ENCODE measurements at places on chromosomes 16 and 17.

- no peak for DNase-seq
Measured at GRCh38 chr16:69474408-69474807, 50.0 kb downstream of the CYB5B start.

DNA sequence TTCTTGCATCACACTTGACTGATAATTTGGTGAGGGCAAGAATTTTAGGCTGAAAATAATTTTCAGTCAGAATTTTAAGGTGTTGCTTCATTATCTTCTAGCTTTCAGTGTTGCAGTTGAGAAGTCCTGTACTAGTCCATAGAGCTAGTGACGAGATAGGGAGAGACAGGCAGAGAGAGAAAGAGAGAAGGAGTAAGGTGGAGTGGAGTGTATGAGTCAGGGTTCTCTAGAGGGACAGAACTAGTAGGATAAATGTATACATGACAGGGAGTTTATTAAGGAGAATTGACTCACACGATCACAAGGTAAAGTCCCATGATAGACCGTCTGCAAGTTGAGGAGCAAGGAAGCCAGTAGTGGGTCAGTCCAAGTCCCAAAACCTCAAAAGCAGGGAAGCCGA, 127.2 kb downstream of the UTP18 start:
- DNase-seq = no peak

GRCh38 chr17:50290933-50291332, 16.7 kb downstream of the TMEM92 start:
- DNase-seq = no peak

GRCh38 chr16:89841275-89841674, 13.0 kb downstream of the SPIRE2 start:
- no peak for DNase-seq

- DNase-seq = no peak
Measured at GRCh38 chr17:57622683-57623433, 122.2 kb downstream of the CCDC182 start.

DNA sequence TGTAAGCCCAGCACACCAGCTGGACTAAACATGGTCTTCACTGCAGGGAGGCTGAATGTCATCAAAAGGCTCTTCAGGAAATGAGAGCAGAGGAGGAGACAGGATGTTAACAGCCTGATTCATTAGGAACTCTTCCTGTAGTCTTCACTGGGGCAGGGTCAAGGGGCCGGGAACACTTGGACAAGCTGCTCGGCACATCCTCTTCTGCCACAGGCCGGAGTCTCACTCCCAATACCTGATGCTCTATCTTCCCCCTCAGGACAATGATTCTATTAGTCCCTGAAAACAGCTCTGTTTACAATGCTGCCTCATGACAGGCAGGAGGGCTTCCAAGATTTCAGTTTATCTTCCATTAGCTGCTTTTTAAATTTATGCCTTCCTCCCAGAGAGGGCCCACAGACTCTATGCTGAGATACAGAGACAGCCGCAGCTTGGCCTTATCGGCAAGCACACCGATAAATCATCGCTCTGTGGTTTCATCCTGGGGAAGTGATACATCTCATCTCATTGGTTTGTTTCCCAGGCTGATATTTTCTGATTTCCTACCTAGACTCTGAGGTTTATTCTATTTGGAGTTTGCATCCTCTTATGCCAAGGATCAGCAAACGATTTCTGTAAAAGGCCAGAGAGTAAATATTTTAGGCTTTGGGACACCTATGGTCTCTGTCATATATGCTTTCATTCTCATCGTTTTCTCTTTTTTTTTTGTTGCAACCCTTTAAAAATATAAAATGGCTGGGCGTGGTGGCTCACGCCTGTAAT, 214.0 kb upstream of the ASIC2 start:
- no peak for DNase-seq

- no peak for DNase-seq
Measured at GRCh38 chr17:37494401-37494831, 4.7 kb downstream of the DUSP14 start.

DNA sequence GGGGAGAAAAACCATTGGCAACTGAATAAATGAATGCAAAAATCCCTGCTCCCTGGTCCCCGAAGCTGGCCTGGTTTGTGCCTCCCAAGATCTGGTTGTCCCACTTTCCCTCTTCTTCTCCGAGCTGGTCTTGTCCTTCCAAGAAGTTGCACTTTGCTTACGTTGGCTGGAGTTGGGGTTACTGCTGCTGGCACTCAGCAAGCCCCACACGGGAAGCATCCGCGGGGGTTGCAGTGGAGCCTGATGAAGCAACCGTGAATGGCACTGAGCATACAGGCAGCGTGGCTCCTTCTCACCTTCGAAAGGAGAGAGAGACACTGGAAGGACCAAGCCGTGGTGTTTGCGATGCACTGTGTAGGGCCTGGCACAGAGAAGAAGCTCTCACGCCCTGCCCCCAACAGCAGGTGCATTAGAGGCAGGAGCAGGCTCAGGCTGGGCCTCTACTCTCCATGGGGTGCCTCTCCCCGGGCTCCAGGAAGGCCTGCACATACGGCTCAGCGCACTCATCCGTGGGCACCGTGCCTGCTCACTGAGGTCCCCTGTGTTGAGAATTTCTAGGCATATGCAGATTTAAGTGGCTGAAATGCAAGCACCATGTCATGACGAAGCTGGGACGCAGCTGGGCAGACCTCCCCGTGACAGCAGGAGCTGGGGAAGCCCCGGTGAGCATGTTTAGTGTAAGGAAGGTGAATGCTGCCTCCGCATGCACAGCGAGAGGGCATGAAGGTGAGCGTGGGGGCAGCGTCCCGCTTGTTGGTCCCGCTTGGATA, 12.1 kb downstream of the CA5A start:
- DNase-seq = peak; percentile 80

- no peak for DNase-seq
Measured at GRCh38 chr16:56300891-56301850, 109.9 kb downstream of the GNAO1 start.

GRCh38 chr17:50634224-50634914, at the start of gene ABCC3:
ABCC3 (plus strand) TSS chr17:50634881; CDS start chr17:50634937, 56 bp downstream.
- DNase-seq = no peak

DNA sequence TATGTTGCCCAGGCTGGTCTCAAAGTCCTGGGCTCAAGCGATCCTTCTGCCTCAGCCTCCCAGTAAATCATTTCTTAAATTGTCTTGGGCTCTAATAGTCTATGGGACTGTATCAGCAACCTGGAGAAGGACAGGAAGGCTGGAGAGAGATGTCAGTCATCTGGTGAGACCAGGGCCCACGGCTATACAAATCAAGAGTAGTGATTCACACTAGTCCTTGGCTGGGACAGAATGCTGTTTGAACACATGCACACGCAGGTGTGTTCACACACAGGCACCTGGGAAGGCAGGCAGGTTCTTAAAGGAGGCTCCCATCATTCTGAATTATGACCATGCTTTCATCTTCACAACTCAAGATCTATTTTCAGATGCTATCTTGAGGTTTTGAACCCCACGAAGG, 14.1 kb downstream of the NQO1 start:
- no peak for DNase-seq

DNA sequence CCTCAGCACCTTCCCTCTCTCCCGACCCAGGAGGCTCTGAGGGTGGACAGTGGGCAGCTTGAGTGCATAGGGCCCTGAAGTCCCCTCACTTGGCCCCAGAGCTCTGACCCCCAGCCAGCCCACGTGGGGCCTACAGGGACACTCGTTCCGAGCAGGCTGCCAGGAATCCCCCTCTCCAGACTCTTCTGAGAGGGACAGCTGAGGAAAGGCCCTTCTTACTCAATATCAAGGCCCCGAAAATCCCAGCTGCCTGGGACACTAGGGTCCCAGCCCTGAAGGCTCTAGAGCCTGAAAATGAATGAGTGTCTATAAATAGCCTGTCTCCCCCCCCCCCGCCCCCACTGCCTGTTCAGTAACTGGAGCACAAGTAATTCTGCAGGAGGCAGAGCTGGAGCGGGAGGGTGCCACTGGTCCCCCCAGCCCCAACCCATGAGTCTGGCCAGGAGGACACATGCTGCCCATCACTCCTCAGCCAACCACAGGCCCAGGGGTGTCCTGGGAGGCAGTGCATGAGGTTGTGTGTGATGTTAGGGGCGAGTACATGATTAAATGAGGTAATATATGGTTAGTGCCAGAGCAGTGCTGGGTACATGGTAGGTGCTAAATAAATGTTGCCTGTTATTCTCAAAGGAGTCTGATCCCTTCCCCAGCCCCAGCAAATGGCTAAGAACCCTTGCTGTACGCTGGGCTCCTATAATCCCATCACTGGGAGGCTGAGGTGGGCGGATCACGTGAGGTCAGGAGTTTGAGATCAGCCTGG, 11.6 kb downstream of the ADAM11 start:
- DNase-seq = no peak

DNA sequence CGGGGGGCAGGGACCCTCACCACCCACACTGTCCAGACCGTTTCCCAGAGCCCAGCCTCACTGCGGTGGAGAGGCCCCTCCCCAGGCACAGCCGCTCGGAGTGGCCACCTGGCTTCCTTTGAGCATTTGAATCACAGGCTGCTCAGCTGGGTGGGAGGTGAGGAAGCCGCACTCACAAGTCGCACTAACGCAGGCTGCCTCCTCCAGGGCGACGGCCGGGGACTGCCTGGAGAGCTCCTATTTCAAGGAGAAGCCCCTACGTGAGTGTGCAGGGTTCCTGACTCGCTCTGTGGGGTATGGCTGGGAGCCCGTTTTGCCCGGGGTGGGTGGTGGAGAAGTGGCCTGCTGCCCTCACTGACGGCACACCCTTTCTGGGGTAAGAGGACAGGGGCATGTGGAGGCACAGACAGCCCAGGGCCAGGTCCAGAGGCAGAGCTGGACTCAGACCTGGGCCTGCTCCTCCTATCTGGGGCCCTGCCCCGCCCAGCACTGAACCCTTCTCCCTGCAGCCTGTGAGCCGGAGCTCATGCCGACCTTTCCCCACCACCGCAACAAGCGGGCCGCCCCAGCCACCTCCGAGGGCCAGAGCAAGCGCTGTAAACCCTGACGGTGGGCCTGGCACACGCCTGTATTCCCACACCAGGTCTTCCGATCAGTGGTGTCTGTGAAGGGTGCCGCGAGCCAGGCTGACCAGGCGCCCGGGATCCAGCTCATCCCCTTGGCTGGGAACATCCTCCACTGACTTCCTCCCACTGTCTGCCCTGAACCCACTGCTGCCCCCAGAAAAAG, 6.2 kb downstream of the SPATA2L start:
- DNase-seq = no peak

DNA sequence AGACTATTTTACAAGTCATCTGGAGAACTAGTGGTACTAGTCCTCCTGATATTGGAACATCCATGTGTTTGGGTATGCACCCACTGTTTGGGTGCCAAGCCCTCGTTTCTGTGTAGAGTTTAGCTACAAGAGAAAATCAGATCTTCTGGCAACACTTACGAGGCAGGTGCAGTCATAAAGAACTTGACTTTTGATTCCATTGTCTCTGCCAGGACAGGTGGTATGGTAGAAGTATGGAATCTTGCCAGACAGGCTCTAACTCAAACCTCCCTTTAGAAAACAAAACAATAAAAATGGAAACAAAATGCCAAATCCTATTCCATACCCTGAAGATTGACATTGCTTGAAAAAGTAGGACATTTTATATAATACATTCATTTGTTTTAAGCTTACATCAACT, 16.0 kb downstream of the RNF43 start:
- no peak for DNase-seq

GRCh38 chr17:53142890-53143289, 679.8 kb upstream of the KIF2B start:
- DNase-seq = no peak

- DNase-seq = no peak
Measured at GRCh38 chr16:87556941-87557459, 45.3 kb upstream of the JPH3 start.

GRCh38 chr17:8951206-8951605, 14.3 kb downstream of the PIK3R5 start:
- no peak for DNase-seq

DNA sequence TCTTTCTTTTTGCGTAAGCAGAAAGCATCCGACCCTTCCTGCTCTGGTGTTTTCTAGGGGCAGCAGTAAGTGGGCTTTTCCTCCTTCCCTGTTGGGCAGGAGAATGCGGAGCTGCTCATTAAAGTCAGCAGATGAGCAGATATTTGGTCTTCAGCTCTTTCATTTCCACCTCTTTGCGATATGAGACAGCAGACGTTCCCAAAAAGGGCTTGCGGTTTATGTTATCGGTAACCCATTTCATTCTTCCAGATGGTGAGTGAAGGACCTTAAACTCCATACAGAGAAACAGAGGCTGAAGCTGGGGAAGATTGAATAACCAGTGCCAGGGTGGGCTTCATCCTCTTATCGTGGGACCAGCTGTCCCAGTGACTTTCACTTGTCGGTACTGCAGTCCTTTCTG, 40.7 kb downstream of the KSR1 start:
- DNase-seq = no peak

GRCh38 chr16:82805866-82806265, 179.1 kb downstream of the CDH13 start:
- DNase-seq = no peak

DNA sequence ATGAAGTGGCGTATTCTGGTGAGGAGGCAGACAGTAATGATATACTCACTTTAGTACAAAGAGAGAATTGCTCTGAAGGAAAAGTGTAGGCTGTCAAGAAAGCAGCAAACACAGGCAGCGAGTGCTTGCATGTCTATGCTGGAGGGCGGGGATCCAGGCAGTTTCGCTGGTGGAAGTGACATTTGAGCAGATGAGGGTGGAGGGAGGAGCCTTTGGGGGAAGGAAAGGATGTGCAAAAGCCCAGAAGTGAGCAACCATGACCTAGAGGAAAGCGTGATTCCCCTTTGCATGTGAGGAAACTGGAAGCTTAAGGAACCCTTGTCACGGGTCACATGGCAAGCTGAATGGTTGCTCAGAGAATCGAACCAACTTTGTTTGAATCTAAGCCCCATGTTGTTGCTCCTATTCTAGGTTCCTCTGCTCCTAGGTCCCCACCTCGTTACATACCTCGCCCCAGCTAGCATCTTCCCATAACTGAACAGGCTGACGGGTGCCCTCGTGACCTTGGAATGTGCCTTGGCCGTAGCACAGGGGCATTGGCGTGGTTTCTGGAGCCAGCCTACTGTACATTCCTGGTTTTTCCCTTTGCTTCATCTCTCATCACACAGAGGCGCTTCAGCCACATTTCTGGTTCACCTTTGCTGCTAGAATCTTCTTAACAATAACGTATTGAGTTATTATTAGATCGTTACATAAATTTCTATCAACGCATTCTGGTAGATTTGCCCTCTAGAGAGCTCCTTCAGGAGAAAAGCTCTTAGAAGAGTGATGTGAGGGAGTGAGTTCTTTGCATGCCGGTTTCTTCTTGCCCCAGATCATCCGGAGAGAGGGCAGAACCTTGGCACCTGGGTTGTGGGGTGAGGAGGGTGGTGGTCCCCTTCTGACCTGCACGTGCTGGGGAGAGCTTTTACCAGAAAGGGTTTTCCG, 191.8 kb downstream of the SNX29 start:
- DNase-seq = no peak

- no peak for DNase-seq
Measured at GRCh38 chr17:30379303-30379902, 676 bp downstream of the CPD start.

GRCh38 chr17:52297230-52298010, 138.9 kb upstream of the CA10 start:
- DNase-seq = peak; percentile 8

GRCh38 chr17:81871387-81872230, 472 bp upstream of the ARHGDIA start:
- no peak for DNase-seq

GRCh38 chr16:17647879-17648872, 177.4 kb upstream of the XYLT1 start:
- no peak for DNase-seq

- DNase-seq = no peak
Measured at GRCh38 chr17:40074871-40075200, 12.1 kb downstream of the THRA start.

All from DMS 273 treated with DMSO at 0.1 percent for 48 hours (cell line).